ENCODE measurements at places on chromosomes 4 and X.

DNA sequence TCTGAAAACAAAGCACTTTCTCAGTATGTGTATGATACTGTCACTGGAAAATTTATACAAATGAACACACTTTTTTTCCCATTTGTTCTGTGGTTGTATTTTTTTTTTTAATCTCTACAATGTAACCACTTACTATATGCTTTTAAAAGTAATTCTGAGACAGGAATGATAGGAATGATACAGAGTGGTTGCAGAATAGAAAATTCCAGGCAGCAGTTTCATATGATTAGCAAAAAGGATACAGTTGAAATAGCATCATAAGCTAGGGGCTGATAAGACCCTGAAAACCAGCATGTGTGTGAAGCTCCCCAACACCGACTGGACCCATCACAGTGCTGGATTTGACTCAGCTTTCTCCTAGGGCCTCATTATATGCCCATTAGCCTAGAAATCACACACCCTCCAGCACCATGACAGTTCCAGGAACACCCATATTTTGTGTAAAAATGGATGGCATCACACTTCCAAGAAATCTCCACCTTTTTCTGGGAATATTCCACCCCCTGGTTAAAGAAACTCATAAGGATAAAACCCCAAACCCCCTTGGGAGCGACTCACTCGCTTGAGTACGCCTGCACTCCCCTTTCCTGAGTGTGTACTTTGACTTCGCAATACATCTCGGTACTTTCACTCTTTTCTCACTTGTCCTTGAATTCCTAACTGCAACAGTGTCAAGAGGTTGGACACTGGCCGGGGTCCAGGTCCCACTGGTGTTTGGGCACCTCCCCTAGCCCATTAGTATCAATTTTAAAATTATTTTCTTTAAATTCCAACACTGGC is 77.4 kb upstream of the AGA start:
- no peak for DNase-seq

GRCh38 chr4:17024425-17024824 is 126.0 kb upstream of the LDB2 start:
- no peak for DNase-seq

- DNase-seq, result no peak
Measured at GRCh38 chr4:41528512-41529205, 9.3 kb upstream of the LIMCH1 start.

- no peak for DNase-seq
Measured at GRCh38 chr4:3314706-3315260, 22.0 kb downstream of the RGS12 start.

- DNase-seq, result no peak
Measured at GRCh38 chr4:98969878-98970785, 25.4 kb upstream of the METAP1 start.

- DNase-seq, result no peak
Measured at GRCh38 chr4:41256131-41256739, 493 bp upstream of the UCHL1 start.

DNA sequence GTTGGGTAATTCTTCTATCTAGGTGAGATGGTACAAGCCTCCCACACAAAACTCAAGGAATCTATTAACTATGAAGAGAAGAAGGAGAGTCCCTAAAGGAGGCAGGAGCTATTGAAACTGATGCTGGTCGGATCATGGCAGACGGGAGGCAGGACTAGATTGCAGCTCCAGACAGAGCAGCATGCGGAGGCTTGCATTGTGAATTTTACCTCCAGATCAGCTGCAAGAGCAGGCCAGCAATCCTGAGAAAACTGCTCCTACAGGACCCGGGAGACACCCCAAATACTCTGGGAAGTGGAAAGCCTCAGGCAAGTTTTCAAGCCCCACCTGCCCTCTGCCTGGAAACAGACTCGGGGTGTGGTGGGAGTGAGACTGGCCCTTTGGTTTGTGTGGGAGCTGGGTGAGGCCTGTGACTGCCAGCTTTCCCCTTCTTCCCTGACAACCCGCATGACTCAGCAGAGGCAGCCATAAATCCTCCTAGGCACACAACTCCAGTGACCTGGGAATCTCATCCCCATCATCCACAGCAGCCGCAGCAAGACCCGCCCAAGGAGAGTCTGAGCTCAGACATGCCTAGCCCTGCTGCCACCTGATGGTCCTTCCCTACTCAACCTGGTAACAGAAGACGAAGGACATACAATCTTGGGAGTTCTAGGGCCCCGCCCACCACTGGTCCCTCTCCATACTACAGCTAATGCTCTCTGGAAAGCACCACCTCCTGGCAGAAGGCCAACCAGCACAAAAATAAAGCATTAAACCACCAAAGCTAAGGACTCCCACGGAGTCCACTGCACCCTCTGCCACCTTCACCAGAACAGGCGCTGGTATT is 30.9 kb downstream of the GATB start:
- DNase-seq, result no peak

GRCh38 chr4:153933915-153934687 is 145.2 kb upstream of the SFRP2 start:
- DNase-seq, result no peak

DNA sequence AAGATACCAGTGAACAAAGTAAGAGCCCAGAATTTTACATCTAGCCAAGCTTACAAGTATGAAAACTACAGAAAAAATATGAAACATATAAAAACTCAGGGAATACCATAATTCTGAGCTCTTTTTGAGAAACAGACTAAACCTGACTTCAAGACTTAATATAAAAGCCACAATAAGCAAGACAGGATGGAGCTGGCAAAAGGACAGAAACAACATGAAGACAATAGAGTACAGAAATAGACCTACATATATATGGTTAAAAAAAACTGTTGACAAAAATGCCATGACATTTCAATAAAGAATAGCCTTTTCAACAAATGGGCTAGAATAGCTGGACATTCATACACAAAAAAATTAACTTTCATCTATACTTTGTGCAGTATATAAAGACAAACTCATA is 49.4 kb downstream of the UBA6 start:
- no peak for DNase-seq

GRCh38 chr4:11618666-11619282 is 190.1 kb upstream of the HS3ST1 start:
- no peak for DNase-seq

DNA sequence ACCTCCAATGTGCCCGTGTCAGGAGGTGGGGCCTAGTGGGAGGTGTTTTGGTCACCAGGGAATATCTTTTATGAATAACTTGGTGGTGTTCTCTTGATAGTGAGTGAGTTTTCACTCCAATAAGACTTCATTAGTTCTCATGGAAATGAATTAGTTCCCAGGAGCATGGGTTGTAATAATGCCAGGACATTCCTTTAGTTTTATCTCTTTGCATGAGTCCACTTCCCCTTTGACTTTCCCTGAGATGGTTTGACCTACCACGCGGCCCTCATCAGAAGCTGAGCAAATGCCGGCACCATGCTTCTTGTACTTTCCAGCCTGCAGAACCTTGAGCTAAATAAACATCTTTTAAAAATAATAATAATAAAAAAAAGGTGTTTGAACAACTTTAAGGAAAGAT is 112.9 kb upstream of the ACSL4 start:
- DNase-seq, result no peak

GRCh38 chr4:141463678-141464077 is 172.7 kb upstream of the IL15 start:
- DNase-seq, result no peak

GRCh38 chr4:168560184-168561180 is 63.6 kb downstream of the PALLD start:
- DNase-seq, result no peak

DNA sequence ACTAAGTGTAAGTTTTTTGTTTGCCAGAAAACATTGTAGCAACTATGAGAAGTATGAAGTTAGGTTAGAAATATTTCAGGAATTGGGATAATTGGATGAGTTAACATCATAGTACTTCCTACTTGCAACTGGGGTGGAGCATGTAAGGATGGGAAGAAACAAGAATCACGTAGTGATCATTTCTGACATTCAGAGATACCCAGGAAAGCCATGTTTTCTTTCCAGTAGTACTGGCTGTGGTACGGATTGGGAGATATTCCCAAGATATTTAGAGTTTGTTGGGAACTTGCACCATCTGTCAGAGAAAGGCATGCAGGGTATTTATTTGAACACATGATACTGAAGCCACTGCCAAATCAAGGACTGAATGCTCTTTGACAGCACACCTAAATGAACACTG is 87.6 kb upstream of the SLC4A4 start:
- DNase-seq, result no peak

DNA sequence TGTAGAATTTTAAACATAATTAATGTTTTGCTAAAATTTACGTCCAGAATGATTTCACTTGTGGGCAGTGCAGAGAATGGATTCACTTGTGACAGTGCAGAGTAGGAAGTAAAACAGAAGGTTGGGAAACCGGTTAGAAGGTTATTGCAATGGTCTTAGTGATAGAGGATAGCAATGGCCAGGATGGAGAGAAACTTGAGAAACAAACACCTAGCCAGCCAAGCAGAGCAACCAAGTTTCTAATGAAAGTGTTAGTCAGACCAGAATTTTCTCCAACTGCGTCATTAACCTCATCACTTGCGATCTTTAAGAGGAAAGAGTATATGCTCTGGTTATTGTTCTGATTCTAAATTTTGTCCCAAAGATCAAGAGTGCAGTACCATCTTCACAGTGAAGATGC is 50.0 kb upstream of the TBC1D9 start:
- no peak for DNase-seq

- DNase-seq, result no peak
Measured at GRCh38 chr4:182297659-182298058, 54.5 kb downstream of the TENM3 start.

DNA sequence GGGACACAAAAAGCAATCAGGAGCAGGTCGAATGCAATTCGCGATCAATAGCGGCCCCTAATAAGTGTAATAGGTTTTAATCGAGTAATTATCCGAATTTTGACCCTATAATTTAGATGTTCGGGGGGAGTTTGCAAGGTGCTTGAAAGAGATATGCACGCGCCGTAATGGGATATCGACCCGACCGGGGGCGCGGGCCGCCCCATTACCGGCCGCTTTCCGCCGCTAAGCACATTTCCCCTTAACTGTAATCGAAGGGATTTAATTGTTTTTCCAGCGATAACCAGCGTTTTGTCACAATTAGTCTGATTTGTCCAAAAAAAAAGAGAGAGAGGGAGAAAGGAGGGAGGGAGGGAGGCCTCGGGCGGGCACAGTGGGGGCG is 997 bp downstream of the NKX1-1 start:
- no peak for DNase-seq

DNA sequence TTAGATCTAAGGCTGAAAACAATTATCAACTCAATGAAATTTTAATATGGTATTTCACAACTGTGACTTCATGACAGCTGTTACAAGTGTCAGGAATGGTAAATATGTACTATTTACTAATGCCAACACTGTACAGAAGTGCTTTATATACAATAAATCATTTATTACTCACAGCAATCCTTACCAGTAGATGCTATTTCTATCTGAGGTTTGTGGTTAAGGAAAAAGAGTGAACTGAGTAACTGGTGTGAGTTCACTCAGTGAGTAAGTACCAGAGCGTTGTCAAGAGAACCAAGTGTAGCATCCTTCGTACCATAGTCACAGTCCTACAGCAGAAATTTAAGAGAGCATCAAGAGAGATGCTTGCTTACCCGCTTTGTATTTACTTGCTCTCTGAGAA is 23.3 kb downstream of the MTHFD2L start:
- no peak for DNase-seq

DNA sequence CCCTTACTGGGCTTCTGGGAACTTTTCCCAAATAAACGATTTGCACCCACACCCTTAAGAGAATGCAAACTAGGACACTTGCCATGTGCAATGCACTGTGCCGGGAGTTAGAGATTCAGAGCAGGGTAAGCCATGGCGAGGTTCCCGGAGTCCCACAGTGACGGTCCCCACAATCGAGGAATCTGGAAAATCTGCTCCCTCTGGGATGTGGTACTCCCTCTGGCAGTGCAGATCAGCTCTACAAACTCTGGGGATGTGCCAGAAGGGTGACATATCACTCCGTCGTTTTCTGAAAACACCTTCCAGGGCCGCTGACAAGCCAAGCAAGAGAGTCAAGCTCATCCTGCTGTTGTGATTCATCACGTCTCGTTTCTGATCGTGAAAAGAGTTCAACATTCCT is 537.5 kb downstream of the BCOR start:
- DNase-seq, result no peak

DNA sequence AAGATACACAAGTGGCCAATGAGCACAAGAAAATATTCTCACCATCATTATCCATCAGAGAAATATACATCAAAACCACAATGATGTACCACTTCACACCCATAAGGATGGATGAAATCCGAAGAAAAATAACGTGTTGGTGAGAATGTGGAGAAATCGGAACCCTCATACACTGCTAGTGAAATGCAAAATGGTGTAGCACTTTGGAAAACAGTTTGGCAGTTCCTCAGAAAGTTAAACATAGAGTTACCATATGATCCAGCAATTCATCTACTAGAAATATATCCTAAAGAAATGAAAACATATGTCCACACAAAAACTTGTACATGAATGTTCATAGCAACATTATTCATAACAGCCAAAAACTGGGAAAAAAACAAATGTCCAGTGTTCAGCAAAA is 18.5 kb upstream of the APBB2 start:
- DNase-seq, result no peak

DNA sequence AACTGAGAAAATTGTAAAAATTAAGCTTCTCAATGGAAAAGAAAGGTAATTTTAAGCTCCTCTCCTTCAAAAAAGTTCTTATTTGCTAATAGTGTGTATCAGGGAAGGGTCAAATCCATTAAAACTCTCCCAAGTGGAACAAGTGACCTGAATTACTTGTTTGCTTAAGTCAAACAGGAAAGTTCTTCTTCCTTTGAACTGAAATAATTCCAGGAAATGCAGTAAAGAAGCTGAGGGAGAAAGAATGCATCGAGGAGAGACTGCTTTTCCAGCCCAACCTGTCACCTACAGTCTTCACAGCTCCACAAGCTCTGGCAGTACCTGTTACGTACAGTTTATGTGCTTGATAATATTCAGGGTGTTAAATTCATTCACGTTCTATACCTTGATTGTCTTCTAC is 131.1 kb downstream of the KLHL8 start:
- no peak for DNase-seq

DNA sequence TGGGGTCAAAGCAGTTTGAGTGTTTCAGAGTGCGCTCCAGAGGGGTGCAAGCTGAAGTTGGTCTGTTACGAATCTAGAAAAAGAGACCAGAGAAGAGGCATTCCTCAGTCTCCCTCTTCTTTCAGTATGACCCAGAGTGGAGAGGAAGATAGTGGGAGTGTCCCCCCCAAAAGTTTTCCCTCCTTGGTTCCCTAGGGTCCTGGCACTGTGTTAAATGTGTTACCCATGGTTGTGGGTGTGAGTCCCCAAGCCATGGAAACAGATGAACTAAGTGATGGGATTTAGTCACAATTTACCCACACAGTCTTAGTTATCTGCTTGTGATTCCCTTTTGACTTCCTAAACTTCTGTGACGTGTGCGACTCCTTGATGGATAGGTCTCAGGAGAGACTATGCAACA is 27.0 kb upstream of the NAF1 start:
- no peak for DNase-seq

GRCh38 chr4:183541752-183542040 is 36.8 kb downstream of the ING2 start:
- no peak for DNase-seq

GRCh38 chrX:112947981-112948615 is 107.5 kb upstream of the AMOT start:
- DNase-seq, result no peak

Measured in GDM1 (cell line).